Stimulated activated CD8-positive, alpha-beta memory T cell treated with anti-CD3 and anti-CD28 coated beads, Interleukin-12 subunit alpha, Interleukin-12 subunit beta, amount 100 ng/mL, for 4 hours (primary cell): ENCODE measurements at places on chromosomes 2 and 18.

- no peak for DNase-seq
Measured at GRCh38 chr18:41864216-41864615, 90.8 kb upstream of the PIK3C3 start.

DNA sequence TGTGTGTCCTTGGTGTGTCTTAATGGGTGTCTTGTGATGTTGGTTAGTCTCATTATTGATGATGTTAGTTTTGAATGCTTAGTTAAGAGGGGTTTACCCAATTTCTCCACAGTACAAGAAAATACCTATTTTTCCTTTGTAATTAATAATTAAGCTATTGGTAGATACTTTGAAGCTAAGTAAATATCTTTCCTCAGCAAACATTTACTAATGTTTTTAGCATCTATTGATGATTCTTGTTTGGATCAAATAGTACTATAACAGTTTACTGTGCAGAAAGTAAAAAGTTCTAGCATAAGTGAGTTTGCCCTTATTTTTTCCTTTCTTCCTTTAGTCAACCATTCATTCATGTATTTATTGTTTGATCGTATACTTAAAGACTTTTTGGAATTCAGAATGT, 19.1 kb downstream of the MAP3K20 start:
- DNase-seq = no peak

DNA sequence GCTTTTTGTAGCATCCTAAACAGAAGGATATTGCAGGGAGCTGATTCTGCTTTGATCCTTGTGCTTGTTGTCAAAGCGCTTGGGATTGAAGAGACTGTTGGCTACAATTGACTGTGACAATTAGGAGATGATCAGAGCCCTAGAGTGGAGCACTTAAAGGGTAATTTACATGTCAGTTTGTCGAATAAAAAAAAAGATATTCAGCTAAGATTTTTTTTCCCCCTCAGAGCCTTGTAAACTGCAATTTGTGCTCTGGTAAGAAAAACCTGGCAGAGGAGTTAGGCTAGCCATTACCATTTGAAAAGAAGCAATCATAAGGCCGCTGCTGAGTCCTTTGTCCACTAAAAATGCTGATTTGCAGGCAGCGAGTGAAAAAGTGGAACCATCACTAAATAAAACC, 47.8 kb upstream of the ZEB2 start:
- DNase-seq = no peak

DNA sequence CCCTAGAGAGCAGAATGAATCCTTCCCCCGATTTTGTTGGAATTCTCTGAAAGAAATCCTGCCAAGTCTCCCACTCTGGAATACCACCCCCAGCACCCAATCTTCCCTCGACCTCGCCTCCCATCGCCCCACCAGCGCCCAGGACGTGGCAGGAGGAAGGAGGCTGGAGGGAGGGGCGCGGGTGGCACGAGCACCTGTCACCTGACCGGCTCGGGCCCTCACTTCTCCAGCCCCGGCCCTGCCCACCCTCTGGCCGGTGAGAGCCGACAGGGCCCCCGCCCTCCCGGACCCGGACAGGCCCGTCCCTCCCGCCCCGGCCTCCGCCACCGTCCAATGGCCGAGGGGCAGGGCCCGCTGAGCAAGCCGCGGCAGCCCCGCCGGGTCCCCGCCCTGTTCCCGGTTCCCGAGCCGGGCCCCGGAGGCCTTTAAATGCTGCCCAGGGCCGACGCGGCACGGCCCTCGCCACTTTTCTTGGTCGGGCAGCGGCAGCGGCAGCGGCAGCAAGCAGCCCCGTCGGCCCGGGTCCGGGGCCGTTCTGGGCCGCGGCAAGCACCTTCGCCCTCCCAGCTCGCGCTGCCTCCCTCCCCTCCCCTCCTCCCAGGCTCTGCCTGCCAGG, at the start of gene LGALSL:
TSS of gene LGALSL (plus strand) at position 393 of the 616 bp plus-strand sequence. CDS start 384 bp downstream, outside the sequence.
- no peak for DNase-seq

DNA sequence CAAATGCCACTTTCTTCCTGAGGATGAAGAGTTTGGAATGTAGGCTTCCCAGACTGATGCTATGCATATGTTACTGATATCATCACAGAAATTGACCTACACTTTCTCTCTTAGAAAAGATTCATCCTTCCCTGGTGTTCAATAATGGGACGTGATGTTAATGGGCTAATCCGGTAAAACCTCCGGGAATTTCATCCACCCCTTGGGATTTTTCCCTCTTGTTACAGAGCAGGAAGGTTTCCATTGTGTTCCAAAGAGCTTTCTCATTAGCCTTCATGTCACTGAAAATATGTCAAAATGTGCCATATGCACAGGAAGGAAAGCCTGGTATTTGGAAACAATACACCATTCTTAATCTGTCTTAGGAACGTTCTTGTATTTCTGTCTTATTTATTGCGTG, 20.7 kb downstream of the ALPK2 start:
- DNase-seq = no peak

GRCh38 chr2:163649080-163649479, 86.7 kb downstream of the FIGN start:
- DNase-seq = no peak

DNA sequence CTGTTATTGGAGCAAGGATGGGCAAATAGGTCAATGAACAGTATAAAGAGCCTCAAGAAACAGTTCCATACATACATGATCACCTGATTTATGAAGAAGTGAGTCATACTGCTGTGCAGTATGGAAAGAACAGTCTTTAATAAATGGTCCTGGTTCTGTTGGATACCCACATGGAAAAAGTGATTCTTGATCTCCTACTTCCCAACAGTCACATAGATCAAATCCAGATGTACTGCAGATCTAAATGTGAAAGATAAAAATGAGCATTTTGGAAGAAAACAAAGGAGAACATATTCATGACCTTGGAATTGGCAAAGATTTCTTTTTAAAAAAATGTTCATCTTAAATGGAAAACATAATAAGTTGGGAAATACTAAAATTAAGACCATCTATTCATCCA, 75.8 kb downstream of the CCDC148 start:
- no peak for DNase-seq

GRCh38 chr18:40911041-40911440, 1044.0 kb upstream of the PIK3C3 start:
- DNase-seq = no peak
